Peyer's patch (tissue), 4 donors: ENCODE measurements at places on chromosomes 2 and 18.
A peak's percentile ranks its signal among the peaks of the same experiment; 100 is the strongest.

DNA sequence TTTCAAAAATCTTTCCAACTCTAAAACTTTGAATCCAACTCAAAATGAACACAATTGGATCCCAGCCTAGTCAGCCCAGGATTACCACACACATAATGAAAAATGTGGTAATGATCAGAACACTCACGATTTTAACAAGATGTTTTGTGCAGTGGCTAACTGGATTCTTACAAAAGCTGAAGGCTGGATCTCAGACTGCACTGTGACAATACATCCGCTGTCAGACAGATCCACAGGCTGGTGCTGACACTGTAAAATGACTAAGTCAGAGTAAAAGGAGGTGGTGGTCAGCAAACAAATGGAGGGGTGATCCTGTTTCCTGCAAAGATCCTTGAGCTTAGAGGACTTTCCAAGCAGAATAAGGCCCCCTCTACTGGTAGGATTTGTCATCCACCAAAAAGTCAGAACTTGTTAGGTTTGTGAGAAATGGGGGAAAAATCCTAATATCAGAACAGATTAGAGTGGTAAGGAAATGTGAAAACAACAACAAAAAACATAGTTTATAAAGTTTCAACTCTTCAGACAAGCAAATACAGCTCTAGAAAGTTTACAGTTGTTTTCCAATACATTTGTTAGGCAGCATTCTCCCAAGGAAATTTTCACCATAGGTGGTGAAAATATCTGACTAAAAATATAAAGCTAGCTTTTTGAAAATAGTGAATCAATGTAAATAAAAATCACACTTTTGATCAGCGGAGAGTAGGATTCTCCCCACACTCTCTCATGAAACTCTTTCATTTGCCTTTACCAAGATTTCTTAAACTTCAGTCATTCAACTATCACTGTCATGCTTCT is 211.9 kb downstream of the AGPS start:
- no peak for DNase-seq

- DNase-seq, result no peak
Observed at GRCh38 chr2:179428649-179429048, 164.0 kb upstream of the SESTD1 start.

- no peak for DNase-seq
Observed at GRCh38 chr2:149465873-149466272, 121.7 kb downstream of the MMADHC start.

DNA sequence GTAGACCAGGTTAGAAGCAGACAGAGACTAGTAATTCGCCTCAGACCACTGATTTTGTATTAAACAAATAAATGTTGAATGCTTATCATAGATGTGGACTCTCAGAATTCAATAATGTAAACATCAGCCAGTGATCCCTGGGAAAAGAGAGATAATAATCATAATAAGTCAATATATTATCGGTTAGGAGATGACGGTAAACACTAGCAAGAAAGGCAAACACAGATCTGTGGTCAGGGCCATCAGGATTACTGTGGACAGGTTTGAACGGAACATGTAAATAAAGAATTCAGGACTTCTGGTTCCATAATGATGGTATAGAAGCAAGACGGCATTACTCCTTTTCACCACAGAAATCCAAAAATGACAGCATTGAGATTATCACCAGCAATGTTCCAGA is 861.6 kb downstream of the CBLN2 start:
- DNase-seq, result no peak

DNA sequence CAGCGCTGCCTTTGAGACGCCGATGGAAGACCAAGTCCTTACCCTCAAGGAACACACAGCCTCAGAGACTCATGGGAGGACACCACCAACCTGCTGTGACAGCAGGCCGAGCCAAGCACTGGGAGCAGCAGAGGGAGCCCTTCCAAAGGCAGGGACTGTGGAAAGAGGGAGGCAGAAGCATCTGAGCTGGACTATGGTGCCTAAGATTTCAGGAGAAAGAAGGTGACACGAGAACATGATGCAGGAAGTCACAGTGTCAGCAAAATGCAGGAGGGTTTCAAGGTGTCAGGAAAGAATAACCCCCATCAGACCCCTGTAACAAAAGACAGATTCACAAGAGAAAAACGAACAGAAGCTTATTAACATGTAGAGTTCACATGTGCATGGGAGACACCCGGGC is 24.2 kb upstream of the COX7A2L start:
- no peak for DNase-seq

- no peak for DNase-seq
Observed at GRCh38 chr2:225120186-225120585, 77.9 kb upstream of the DOCK10 start.

DNA sequence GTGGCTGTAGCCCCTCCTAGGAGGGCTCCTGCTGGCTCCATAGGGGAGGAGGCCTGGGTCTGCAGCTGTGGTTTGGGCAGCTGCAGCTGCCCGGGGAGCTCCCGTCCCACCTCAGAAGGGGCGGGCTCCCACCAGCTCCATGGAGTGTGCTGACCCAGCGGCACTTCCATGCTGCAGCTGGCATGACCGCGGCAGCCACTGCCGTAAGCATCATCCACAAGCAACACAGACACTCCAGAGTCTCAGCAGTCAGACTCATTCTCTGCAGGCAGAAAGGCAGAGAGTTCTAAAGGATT is 660.1 kb upstream of the RAB6C start:
- no peak for DNase-seq

DNA sequence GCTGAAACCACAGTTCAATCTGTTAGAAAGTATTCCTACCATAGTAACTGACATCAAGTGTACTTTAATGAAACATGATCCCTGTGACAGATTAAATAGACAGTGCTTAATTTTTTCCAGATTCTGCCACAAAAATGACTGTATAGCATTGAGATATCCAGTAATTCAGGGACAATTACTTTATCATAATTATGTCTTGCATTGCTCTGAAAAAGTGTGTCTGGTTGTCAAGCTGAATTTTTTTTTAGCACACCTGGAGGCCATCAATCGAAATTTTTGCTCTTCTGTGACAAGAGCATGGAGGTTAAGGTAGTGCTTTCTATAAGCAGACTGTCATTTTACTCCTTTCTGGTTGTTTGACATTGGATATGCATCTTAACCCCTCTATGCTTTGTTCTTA is 1083.8 kb upstream of the NRXN1 start:
- DNase-seq, result no peak

DNA sequence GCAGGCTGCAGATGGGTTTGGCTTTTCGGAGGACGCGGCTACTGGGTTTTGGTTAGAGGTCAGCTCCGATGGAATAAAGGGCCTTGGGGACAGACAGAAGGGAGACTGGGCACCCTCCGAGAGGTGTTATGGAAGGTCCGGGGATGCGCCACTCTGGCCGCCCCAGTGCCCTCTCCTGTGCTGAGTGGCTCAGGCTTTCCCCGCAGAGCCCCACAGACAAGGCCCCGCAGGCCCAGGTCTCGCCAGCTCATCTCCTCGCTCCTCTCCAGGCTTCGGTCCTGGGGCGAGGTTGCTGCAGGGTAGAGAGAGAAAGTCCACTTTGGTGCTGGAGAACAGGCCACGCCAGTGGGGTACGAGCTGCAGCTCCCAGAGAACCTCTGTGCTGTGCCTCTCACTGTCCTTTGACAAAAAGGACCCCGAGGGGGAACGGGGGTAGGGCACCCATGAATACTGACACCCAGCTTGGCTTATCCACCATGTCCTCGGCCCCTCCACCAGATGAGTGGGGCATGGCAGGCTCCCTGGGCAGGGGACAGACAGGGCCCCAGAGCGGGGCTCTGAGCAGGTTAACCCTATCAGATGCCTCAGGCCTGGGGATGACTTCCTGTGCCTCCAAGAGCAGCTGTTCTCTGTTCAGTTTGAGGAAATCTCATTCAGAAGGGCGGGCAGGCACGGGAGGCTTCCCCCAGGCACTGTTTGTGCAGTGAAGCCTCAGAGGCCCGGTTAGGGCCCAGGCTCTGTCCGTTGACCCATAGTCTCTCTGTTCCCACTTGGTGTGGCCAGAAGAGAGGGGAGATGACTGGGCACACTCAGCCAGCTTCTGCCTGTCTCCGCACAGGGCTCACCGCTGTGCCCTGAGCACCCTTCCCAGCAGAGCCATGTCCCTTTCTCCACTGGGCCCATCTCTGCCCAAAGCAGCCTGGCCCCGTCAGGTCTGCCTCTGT is 15.7 kb upstream of the CNNM3 start:
- peak; percentile 34 for DNase-seq

DNA sequence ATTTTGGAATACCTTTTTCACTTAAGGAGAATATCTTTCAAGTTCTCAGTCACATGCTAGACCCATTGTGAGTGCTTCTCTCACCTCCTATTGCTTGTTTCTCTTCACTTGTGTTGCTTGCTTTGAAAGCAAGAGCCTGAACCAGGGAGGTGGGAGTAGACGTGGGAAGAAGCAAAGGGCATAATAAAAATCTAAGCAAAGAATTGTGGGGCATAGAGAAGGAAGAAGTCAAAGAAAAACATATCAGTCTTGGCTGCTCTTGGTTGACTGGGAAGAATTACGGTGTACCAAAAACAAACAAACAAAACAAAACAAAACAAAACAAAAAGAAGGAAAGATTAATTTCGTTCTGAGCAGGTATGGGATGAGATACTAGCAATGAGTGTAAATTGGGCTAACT is 48.9 kb upstream of the ACVR1 start:
- DNase-seq, result no peak

- peak; percentile 30 for DNase-seq
Observed at GRCh38 chr2:128623776-128624761, 305.4 kb upstream of the HS6ST1 start.

GRCh38 chr2:113769555-113769954 is 13.1 kb upstream of the SLC35F5 start:
- no peak for DNase-seq

DNA sequence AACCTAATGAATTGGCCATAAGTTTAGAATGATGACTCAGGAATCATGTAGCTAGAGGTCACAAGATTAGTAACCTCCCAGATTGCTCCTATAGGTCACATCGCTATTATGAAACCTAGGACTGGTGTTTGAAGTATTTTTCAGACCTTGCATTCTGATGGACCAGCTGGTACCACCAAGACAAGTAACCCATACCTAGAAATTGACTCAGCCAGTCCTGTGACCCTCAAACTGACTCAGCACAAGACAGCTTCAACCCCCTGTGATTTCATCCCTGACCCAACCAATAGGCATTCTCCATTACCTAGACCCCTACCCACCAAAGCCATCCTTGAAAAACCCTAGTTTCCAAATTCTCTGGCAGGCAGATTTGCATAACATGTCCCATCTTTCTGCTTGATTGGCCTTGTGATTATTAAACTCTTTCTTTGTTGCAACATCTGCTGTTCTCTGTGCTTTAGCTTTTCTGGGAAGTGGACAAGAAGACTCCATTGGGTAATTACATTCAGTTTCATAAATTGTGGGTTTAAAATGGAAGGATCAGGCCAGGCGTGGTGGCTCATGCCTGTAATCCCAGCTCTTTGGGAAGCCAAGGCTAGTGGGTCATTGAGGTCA is 254.9 kb downstream of the IRS1 start:
- no peak for DNase-seq

GRCh38 chr18:57585855-57586250 is 649 bp downstream of the FECH start:
- no peak for DNase-seq

DNA sequence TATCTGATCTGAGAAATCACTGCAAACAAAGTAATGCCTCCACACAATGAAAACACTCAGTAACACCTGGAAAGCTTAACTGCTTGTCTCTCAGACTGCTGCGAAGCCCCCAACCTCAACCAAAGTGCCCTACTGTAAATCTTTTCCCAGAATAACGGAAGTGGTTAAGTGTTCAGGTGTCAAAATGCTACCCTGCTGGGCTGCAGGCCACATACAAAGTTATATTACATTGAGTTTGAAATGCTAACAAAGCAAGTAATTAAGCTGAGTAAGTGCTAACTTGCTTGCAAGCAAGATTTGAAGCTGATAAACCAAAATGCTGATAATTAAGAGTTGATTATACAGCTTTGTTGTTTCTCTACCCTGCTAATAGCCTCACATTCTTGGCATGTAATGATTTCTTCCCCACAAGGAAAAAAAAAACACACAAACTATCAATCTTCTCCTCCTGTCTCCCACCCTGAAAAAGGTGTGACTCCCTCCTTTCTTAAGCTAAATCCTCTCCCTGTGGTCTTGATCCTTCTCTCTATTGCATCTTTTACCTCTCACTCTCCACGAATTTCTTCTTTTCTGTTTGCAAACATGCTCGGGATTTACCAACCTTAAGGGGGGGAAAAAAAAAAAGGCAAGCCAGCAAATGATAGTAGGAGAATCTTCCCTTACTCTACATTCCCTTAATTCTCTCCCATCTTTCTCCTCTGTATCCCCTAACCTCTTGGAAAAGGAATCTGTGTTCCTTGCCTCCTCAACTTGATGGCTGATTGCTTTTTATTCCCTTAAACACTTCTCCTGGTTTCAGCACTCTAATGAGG is 266.8 kb upstream of the SIX3 start:
- no peak for DNase-seq

DNA sequence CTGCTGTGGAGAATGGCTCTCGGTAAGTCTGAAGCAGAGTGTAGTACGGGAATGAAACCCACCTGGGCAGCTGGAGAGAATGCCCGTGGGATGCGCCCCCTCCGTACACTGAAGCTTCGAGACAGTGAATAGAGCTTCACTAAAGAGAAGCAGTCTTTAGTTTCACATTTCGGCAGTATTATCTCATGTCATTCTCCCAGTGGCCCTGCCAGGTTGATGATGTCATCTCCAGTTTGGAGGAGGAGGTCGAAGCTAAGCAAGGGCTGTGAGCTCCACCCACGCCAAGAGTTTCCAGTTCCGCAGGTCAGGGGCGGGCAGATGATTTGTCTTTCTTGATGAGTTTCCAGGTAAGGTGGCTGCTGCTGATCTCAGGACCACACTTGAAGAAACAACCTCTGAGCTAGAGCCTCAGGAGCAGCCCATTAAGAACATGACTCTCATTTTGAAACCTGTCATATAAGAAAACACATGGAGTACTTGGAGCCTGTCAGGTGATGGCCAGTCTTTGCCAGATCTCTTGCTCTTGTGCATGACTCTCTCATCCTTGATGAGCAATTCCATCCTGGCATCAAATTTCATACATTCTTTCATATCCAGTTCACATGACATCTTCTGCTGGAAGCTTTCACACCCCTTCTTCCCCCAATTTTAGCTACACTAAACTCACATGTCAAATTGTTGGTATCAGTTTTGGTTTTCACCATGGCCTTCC is 475.0 kb downstream of the RNF144A start:
- no peak for DNase-seq

DNA sequence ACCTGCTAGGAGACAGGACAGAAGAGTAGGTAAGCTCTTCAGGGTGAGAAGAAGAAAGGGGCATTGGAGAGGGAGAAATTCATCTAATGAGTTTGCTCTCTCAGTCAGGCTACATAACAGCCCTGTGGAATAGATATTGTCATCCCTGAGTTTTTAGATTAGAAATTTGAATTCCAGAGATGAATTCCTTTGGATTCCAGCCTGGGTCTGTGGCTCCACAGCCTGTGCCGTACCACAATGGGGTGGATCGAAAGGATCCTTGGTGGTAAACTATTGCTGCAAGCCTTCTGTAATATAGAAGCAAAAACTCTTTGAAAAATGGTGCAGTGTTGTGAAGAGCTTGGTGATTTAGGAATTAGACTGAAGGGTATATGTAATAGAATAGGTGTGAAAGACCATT is 21.0 kb downstream of the MYO1B start:
- DNase-seq, result no peak

GRCh38 chr2:39851251-39851650 is 72.2 kb upstream of the THUMPD2 start:
- DNase-seq, result no peak
